ENCODE measurements at places on chromosomes 6 and 20. TPM values are rescaled to one million over a fixed set of nuclear protein-coding genes. Genes with fewer than 3 reads are reported as not detected.

- DNase-seq: no peak
Observed at GRCh38 chr6:158647501-158647900, 2.4 kb upstream of the SYTL3 start.

The SLPI gene
- total RNA-seq: 6.8 TPM

GRCh38 chr6:44224029-44224964 lies 902 bp downstream of the SLC29A1 start:
- DNase-seq: no peak

GRCh38 chr6:169158174-169158573 lies 95.5 kb downstream of the THBS2 start:
- peak; percentile 85 for DNase-seq

DNA sequence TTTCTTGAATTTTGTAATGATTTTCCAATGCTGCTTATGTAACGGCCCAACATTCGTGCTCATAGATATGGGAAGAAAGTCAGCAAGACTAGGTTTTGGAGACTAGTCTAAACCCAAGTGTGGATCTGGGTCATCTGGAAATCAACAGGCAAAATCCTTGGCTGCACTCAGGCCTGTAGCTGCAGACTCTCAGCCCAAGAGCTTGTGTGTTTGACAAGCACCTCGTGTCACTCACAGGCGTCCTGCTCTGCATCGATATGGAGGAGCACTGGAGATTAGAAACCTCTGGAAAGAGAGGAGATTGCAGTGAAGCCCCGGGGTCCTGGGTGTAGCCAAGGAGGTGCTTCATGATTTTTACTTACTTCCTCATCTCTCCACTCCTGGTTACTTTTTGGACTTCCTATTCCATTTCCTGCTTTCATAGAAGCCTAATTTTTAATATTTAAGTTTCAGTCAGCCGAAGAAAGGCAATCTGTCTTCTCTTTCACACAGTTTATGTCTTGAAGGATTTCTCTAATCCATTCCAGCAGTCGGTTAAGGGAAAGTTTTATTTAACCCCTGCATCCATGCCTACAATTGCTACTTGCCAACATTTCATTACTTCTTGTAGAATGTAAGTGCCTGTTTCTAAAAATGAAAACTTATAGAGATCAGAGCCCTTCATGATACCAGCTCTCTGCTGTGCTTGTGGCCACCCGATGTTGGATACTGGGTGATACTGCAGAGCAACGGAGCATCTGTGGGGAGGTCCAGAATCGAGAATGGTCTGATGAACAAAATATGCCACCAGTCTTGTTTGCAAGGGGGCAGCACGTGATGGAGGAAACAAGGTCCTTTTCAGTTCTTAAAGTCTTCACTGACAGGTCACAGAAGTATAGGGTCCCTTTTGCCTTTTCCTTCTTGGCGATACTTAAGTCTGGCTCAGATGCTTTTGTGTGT lies 296.3 kb downstream of the QKI start:
- DNase-seq: no peak

All from urinary bladder (tissue), 4 donors.